ENCODE measurements at places on chromosomes 16 and 17.

DNA sequence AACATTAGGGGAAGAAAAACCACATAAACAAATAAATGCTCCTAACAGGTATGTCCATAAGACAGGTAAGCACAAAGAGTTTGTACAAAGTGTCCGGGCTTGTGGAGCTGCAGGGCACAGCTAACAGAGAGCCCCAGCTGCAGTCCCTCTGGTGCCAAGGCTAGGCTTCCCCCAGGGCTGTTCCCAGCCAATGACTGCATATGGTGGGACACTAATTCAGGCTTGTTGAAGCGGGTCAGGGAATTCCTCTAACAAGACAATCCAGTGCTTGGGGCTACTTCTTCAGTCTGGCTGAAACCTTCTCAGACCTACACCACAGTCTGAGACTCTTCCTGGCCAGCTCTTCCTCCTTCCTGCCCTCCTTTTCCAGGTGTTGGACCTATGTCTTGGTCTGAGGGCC lies 51.7 kb upstream of the ALDH3A1 start:
- DNase-seq = no peak

GRCh38 chr17:27477050-27477888 lies 21.0 kb downstream of the KSR1 start:
- DNase-seq = no peak

GRCh38 chr17:77527409-77527808 lies 386.6 kb downstream of the SEC14L1 start:
- DNase-seq = no peak

GRCh38 chr16:67562526-67562917 lies at the start of gene CTCF:
Gene CTCF, plus strand, starts transcription at chr16:67562526. Its CDS starts 48,307 bp downstream, at chr16:67610833.
- DNase-seq = peak; percentile 91

DNA sequence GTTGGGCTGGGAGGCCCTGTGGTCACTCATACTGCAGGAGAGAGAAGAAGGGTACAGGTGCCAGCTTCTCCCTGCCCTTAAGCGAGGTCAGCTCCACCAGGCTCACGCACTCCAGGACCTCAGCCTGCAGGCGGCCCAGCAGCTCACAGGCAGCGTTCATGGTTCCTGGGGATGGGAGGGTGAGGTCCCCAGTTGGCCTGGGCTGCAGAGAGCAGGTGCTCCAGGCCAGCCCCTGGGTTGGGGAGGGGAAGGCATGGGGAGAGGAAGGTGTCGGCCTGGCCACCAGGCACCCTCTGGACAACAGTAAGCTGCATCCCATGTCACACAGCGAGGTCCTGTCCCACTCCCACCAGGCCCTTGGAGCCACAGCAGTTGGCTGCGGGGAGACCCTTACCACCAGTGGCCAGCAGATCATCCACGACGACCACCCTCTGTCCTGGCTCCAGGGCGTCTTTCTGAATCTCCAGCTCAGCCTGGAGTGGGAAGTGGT lies 2.0 kb downstream of the APRT start:
- peak; percentile 44 for DNase-seq

DNA sequence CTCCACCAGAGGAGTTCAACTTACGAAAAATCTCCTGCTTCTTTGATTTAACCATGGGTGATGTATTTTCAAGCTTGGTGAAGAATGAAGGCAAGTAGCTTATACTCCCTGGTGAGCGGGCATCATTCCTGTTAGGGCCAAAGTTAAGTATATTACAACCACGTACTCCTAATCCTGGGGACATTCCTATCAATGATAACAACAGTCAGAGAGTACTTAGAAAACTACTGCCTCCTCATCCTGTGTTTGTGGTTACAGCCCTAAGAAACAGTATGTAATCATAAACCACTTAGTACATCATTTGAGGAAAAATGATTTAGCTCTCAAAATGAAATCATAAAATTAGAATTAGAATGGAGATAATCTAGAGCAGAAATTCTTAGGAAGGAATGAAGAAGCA lies 47.3 kb downstream of the TTC19 start:
- DNase-seq = no peak

GRCh38 chr17:9520649-9521048 lies 55.0 kb downstream of the STX8 start:
- peak; percentile 38 for DNase-seq

DNA sequence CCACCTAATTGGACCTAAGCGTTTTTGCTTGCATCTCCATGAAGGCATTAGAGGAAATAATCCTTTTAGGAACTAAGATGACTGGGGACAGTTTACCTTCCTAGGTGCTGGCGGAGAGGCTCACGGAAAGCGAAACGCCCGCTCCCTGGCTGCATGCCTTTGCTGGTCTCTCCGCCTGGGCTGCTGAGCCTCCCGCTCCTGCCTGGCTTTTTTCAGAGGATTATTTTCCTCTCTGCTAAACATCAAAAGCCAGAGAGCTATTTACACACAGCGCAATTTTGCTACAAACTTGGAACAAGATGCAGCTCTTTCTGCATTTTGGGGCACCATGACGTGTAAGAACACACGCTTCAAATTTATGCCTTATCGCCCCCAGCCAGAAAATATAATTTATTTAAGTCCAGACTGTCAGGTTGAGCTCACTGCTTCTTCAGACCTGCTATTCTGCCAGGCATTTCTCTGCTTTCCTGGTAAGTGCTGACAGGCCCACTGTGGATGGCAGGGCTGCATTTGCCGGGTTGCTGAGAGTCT lies 124.4 kb downstream of the SPACA3 start:
- DNase-seq = no peak

GRCh38 chr16:1771864-1772361 lies 570 bp upstream of the NME3 start:
- DNase-seq = no peak

- DNase-seq = no peak
These were observed 205.7 kb downstream of the SNX29 start for GRCh38 chr16:12182212-12182611.

- DNase-seq = peak; percentile 16
These were observed 27.8 kb upstream of the MEAK7 start for GRCh38 chr16:84532291-84532724.

GRCh38 chr16:17556276-17557052 lies 85.7 kb upstream of the XYLT1 start:
- DNase-seq = peak; percentile 62

DNA sequence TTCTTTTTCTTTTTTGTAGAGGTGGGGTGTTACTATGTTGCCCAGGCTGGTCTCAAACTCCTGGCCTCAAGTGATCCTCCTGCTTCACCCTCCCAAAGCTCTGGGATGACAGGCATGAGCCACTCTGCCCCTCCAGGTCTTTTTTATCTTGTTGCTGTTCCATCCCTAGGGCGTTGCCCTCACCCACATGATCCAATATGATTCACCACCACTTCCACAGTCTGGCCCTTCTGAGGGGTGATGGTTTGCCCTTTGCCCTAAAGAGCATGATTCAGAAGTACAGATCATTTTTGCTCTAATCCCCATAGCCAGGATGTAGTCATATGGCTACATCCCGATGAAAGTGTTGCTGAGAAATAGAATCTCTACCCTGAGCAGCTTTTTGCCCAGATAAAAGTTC lies 18.8 kb downstream of the STX4 start:
- peak; percentile 68 for DNase-seq

GRCh38 chr17:45093444-45094110 lies 32.5 kb downstream of the NMT1 start:
- no peak for DNase-seq

GRCh38 chr16:75627851-75628250 lies 4.8 kb upstream of the ADAT1 start:
- peak; percentile 80 for DNase-seq

GRCh38 chr17:62860962-62861873 lies 53.1 kb upstream of the MARCHF10 start:
- no peak for DNase-seq

DNA sequence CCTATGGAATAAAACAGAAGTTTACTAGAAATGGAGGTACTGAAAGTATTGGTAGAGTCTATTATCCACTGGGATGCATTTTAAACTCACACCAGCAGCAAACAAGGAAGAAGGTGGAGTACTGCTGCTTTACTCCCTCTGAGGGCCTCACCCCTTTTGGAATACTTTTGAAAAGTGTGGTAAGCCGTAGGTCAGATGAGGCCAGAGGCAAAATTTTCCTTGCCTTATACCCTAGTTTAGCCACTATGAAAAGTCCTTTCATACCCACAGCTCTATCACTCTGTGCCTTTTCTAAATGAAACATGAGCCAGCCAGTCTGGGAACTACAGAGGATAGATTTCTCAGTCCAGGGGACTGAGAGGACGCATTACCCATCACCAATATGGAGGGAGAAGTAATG lies 14.0 kb downstream of the GDE1 start:
- DNase-seq = no peak

GRCh38 chr16:72430121-72430520 lies 258.2 kb upstream of the PMFBP1 start:
- no peak for DNase-seq

- DNase-seq = no peak
These were observed 78.9 kb upstream of the GNG13 start for GRCh38 chr16:879461-879861.

- no peak for DNase-seq
These were observed 362.5 kb downstream of the SEC14L1 start for GRCh38 chr17:77503293-77503655.

- no peak for DNase-seq
These were observed 158.2 kb upstream of the MAF start for GRCh38 chr16:79758615-79759346.

DNA sequence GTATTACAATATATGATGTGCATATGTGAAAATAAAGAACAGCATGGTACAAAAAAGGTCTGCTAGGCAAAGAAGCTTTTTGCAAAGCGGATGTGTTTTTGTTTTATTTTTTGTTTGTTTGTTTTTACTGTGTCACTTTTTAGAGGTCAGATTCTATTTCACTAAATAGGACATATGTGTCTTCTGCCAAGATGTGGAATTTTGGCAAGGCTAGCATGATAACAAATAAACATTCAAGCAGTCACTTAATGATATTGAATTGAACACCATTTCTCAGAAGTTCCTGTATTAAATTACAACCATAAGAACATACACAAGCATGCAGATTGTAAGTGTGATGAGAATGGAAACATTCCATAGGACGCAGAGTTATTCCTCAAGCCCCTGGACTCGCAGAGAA lies 492.7 kb downstream of the WWOX start:
- no peak for DNase-seq

DNA sequence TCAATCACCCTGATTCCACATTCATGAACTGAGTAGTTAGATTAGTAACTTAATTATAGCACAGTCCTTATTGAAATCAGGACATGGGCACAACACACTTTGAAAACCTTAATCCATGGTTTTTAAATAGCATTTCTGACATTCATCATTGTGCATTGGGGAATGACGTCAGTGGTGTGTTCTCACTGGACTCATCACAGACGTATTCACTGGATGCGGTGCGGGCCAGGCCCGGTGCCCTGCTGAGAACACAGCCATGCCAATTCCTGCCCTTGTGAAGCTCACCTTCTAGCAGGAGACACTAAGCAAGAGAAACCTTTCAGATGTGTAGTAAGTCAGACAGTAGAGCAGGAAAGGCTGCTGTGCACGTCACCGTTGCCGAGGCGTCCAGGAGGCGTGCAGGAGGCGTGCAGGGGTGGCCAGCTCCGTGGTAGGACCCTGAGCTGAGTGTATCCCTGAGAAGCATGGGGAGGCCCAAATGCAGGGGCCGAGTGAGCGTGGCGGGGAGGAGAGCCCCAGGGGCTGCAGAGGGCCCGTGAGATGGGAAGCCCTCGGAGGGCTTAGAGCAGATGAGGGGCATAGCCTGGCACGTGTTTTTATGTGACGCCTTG lies 12.9 kb downstream of the BANP start:
- DNase-seq = no peak

DNA sequence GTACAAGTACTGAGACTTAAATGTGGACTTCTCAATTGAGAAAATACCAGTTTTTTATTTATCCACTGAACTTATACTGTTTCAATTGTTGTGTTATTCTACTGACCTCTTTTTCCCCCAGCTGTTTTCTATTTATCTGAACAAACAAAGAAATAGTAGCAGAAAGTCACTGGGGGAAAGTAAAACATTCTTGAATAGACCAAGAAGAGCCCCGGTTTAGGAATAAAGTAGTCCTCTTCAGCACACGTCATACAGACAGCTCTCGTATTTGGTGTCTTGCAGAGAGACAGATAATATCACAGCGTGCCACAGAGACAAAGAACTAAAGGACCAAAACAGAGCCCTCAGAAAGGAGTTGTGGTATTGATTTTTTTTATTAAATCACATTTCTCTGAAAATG lies 1159.1 kb upstream of the CDH8 start:
- no peak for DNase-seq

- peak; percentile 47 for DNase-seq
These were observed 5.0 kb upstream of the HOXB9 start for GRCh38 chr17:48630925-48631692.

GRCh38 chr17:62822080-62822904 lies 14.2 kb upstream of the MARCHF10 start:
- DNase-seq = peak; percentile 95

DNA sequence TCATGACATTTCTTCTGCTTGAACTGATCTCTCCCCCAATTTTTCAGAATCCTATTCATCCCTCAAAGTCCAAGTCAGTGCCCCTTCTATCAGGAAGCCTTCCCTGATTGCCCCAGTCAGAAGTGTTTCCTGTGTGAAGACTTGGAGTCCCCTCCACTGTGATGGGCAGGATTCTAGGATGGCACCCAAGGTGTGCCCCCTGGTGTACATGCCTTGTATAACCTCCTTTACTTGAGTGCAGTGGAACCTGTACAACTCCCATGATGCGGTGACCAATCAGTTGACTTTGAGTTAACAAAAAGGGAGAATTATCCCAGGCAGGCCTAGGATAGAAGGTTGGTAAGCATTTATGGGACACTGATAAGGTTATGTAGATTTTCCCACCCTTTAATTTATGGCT lies 23.4 kb downstream of the MYH13 start:
- peak; percentile 53 for DNase-seq

DNA sequence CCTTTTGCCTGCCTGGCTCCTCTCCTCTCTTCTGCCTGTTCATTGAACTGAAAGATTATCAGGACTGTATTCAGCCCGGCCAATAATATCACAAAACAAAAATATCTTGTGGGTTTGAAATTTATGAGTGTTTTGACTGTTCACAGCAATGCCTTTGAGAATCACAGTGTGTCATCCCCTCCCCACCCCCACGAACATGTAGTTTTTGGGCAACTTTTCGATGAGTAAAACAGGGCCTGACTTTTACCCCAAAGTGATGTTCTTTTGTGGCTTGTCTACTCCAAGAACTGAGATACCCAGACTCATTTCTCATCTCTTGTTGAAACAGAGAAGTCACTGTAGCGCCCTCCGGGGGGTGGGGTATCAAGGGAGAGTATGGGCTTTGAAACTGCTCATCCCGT lies 675.7 kb downstream of the WWOX start:
- DNase-seq = no peak

DNA sequence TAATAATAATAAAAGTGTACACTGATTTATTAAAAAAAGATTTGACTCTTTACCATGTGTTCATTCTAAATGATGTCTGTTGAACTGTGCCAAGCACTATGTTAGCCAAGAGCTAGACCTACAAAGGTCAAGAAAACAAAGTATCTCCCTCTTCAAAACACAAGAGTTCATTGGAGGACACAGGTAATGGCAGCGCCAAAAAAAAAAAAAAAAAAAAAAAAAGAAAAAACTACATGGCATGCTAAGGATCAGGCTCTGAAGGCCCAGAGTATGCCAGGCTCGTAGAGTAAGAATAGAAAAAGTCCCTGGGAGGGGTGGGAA lies 35.2 kb downstream of the CYTH1 start:
- DNase-seq = no peak

- DNase-seq = no peak
These were observed 15.8 kb downstream of the TEKT1 start for GRCh38 chr17:6815775-6816174.

- DNase-seq = no peak
These were observed 36.4 kb downstream of the PEMT start for GRCh38 chr17:17555151-17555550.

GRCh38 chr16:12639044-12639443 lies 164.6 kb downstream of the CPPED1 start:
- no peak for DNase-seq

- no peak for DNase-seq
These were observed 396 bp upstream of the HOXB7 start for GRCh38 chr17:48611213-48611612.
